ENCODE measurements at places on chromosomes 4 and X. TPM values are rescaled to one million over a fixed set of nuclear protein-coding genes. Genes with fewer than 3 reads are reported as not detected.
A peak's percentile ranks its signal among the peaks of the same experiment; 100 is the strongest.

DNA sequence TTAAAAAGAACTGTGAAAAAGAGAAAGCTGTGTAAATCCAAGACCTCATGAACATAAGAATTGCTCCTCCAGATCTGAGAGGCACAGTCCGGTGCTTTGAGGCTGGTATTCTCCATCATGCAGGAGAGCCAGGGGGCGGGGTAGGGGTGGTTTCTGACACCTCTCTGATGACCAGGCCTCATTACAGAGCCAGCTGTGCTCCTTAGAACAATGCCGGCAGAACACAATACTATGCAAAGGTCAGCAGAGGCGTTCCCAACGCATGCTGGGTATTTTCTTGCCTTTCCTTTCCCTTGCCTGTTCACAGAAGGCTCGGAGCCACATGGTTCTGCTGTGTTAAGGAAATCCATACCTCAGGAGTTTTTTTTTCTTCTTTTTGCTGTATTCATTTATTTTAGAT lies 91.2 kb upstream of the SOD3 start:
- H3K27ac ChIP-seq: no peak overlapping the region
- no peak for DNase-seq
- H3K36me3 ChIP-seq: no peaks in the 10 kb centered on the region
- no peaks in the 10 kb centered on the region for H3K4me1 ChIP-seq
- no peaks in the 10 kb centered on the region for H3K27me3 ChIP-seq

SSX4 gene
- not detected for total RNA-seq

KCNIP4 gene
- total RNA-seq: not detected

MGAT4D gene
- total RNA-seq: 0.43 TPM

DNA sequence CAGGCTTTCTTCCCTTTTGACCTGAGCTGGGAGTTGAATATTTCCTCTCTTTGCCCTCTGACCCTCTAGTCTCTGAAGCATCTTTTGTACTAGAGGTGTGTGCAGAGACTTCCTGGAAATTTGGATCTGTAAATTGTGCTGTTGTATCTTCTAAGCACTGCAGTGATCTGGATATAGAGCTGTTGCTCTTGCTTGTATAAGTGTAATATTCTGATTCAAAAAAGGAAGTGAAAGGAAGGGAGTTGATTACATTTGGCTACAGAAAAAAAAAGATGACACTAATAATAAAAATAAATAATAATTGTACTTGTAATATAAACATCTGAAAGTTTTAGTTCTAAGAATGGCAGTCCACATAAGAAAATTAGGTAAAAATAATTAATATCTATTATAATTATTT lies 33.0 kb downstream of the FRG1 start:
- H3K4me1 ChIP-seq: no peaks in the 10 kb centered on the region
- no peaks in the 10 kb centered on the region for H3K27me3 ChIP-seq
- DNase-seq: no peak
- H3K27ac ChIP-seq: no peak overlapping the region

DNA sequence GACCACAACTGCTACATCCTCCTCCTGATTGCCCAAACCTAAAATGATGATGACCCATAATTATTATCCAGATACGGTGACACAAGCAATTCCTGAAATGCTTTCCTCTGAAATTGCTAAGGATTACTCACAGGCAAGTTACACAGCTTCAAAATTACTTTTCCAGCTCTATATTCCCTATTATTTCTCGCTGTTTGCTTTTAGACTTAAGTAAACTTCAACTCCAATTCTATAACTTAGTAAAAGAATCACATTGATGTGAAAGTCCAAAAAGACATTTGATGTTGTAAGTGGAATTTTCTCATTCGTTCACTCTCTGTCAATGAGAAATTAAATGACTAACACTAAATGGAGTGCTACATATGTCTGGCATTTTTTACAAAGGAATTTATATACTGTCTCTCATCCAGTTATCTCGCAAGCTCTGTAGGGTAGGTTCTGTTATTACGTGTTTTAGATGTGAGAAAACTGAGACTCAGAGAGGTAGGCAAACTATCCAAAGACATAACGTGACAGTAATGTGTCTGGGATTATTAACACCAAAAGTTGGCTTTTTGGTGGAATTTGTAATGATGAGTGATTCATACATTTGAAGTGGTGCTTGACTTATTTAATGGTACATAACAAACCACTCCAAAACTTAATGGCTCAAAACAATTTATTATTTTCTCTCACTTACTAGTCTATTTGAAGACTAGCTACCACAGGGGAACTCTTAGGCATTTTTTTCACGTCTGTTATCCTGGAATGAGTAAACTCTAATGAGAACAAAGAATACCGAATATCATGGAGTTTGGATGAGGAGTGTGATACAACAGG lies 31.5 kb downstream of the PALLD start:
- no peaks in the 10 kb centered on the region for H3K36me3 ChIP-seq
- no peak overlapping the region for H3K27ac ChIP-seq
- H3K4me3 ChIP-seq: no peak overlapping the region
- H3K27me3 ChIP-seq: no peaks in the 10 kb centered on the region
- H3K4me1 ChIP-seq: no peaks in the 10 kb centered on the region

CHM gene
- total RNA-seq: 10.6 TPM

ATP7A gene
- total RNA-seq: 5.2 TPM

DUSP9 gene
- total RNA-seq: 0.28 TPM

DNA sequence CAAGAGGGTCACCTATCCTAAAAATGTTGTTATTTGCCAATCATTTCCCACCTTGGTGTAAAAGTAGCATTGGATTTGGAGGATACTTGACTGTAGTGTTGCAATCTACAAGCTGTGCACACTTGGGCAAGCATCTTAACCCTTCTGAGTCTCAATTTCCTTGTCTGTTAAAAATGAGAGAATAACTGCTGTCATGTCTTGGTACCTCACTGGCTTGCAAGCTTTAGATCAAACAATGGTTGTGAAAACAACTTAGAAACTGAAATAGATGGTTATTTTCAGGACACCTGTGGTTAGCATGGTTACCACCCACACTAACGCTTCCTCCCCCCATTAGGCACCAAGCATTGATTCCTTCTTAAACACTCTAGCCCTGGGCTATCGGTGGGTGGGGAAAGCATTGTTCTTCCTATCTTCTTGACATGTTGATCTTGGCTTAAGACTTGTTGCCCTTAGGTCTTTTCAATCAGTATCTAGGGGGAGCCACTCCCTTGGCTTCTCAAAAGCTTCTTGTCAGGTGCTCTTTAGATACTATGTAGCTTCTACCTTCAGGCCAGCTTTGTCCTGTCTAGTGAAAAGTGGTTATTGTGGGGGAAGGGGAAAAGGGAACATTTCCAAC lies 10.6 kb upstream of the AMOT start:
- H3K4me1 ChIP-seq: no peaks in the 10 kb centered on the region
- no peaks in the 10 kb centered on the region for H3K36me3 ChIP-seq
- DNase-seq: no peak
- H3K4me3 ChIP-seq: no peak overlapping the region

DNA sequence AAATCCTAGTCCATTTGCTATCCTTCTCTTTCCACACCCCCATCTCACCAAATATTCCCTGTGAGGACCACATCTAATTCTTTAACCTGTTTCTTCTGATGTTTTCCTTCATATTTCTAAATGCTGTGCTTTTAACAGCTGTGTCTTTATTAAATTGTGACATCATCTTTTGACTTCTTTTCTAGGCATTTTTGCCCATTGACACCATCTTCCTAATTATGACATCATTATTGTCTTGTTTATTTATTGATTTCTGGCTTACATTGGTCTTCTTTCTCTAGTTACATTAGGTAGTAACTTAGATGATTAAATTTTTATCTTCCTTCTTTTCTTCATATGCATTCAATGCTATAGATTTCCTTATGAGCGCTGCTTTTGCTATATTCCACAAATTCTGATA lies 175.8 kb upstream of the PDE5A start:
- no peak overlapping the region for H3K27ac ChIP-seq
- no peak for DNase-seq
- H3K4me1 ChIP-seq: no peaks in the 10 kb centered on the region
- H3K36me3 ChIP-seq: no peaks in the 10 kb centered on the region
- no peaks in the 10 kb centered on the region for H3K27me3 ChIP-seq
- no peak overlapping the region for H3K4me3 ChIP-seq

GRCh38 chr4:109752525-109752924 lies 22.7 kb upstream of the PLA2G12A start:
- no peak overlapping the region for H3K27ac ChIP-seq
- peaks cover 7% of the 10 kb centered on the region for H3K4me1 ChIP-seq
- no peaks in the 10 kb centered on the region for H3K36me3 ChIP-seq
- no peak overlapping the region for H3K4me3 ChIP-seq

GRCh38 chr4:77582711-77583110 lies 22.9 kb upstream of the CXCL13 start:
- no peaks in the 10 kb centered on the region for H3K4me1 ChIP-seq
- H3K27ac ChIP-seq: no peak overlapping the region
- DNase-seq: no peak
- no peaks in the 10 kb centered on the region for H3K27me3 ChIP-seq

CENPI gene
- total RNA-seq: 0.16 TPM

- DNase-seq: no peak
- no peaks in the 10 kb centered on the region for H3K36me3 ChIP-seq
- H3K4me3 ChIP-seq: no peak overlapping the region
- no peaks in the 10 kb centered on the region for H3K27me3 ChIP-seq
Observed at GRCh38 chr4:104901438-104901837, 245.2 kb upstream of the TET2 start.

GRCh38 chr4:139175646-139176301 lies 1.2 kb downstream of the ELF2 start:
- H3K4me1 ChIP-seq: peaks cover 16% of the 10 kb centered on the region
- peak overlapping the region; percentile 97 for H3K4me3 ChIP-seq
- H3K36me3 ChIP-seq: no peaks in the 10 kb centered on the region
- no peak for DNase-seq
- H3K27me3 ChIP-seq: no peaks in the 10 kb centered on the region

GRCh38 chr4:53199356-53199755 lies 166.5 kb downstream of the SCFD2 start:
- H3K4me3 ChIP-seq: no peak overlapping the region
- no peaks in the 10 kb centered on the region for H3K4me1 ChIP-seq
- no peak overlapping the region for H3K27ac ChIP-seq
- H3K36me3 ChIP-seq: no peaks in the 10 kb centered on the region

DNA sequence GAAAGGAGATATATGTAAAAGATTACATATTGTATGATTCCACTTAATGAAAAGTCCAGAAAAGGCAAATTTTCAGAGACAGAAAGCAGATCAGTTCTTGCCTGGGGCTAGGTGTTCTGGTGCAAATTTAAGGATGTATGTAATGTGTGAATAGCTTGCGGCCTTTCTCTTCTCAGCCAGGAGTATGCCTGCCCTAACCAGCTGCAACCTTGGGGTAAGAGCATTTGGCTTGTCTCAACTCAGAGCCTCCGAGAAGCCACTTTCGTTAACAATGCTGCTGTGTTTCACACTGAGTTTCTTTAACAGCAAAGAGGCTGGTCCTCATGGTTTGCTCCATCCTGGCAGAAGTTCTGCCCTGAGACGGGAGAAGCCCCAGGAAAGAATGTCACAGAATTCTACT lies 102.7 kb downstream of the SPCS3 start:
- no peak for DNase-seq
- no peak overlapping the region for H3K27ac ChIP-seq
- no peaks in the 10 kb centered on the region for H3K27me3 ChIP-seq
- no peaks in the 10 kb centered on the region for H3K4me1 ChIP-seq
- no peak overlapping the region for H3K4me3 ChIP-seq
- H3K36me3 ChIP-seq: no peaks in the 10 kb centered on the region

VSIG4 gene
- 2.5 TPM for total RNA-seq

KDM5C gene
- 52.0 TPM for total RNA-seq

PLK4 gene
- total RNA-seq: 0.79 TPM

GRCh38 chr4:102715057-102715456 lies 45.7 kb downstream of the MANBA start:
- H3K27me3 ChIP-seq: no peaks in the 10 kb centered on the region
- no peak for DNase-seq
- H3K27ac ChIP-seq: no peak overlapping the region
- H3K36me3 ChIP-seq: no peaks in the 10 kb centered on the region
- no peak overlapping the region for H3K4me3 ChIP-seq

ZNF674 gene
- 2.5 TPM for total RNA-seq

- DNase-seq: no peak
- H3K27me3 ChIP-seq: no peaks in the 10 kb centered on the region
- no peak overlapping the region for H3K4me3 ChIP-seq
Observed at GRCh38 chr4:20868108-20868507, 167.8 kb downstream of the PACRGL start.

- DNase-seq: no peak
- no peaks in the 10 kb centered on the region for H3K27me3 ChIP-seq
- peaks cover 5% of the 10 kb centered on the region for H3K4me1 ChIP-seq
- no peaks in the 10 kb centered on the region for H3K36me3 ChIP-seq
- H3K27ac ChIP-seq: no peak overlapping the region
Observed at GRCh38 chr4:156294577-156294976, 340.9 kb upstream of the CTSO start.

DNA sequence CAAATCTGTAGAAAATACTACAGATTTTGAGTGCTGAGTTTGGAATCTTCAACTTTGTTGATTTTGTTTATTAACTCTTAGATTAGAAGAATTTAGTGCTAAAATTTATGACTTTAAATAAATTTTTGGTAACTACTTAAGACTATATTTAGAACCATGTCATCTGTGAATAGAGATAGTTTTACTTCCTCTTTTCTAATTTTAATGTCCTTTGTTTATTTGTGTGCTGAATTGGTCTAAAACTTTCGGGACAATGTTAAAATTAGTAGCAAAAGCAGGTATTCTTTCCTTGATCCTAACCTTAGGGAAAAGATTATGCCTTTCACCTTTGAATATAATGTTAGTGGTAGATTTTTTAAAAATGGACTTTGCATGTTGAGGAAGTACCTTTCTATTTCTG lies 119.7 kb upstream of the CXorf51A start:
- no peak for DNase-seq
- H3K27me3 ChIP-seq: no peaks in the 10 kb centered on the region
- H3K27ac ChIP-seq: no peak overlapping the region
- H3K36me3 ChIP-seq: no peaks in the 10 kb centered on the region
- H3K4me3 ChIP-seq: no peak overlapping the region

- H3K36me3 ChIP-seq: no peaks in the 10 kb centered on the region
- peaks cover 6% of the 10 kb centered on the region for H3K4me1 ChIP-seq
- no peak overlapping the region for H3K4me3 ChIP-seq
- H3K27me3 ChIP-seq: no peaks in the 10 kb centered on the region
- H3K27ac ChIP-seq: no peak overlapping the region
- DNase-seq: no peak
Observed at GRCh38 chr4:101831816-101832215, 41.3 kb downstream of the BANK1 start.

DNA sequence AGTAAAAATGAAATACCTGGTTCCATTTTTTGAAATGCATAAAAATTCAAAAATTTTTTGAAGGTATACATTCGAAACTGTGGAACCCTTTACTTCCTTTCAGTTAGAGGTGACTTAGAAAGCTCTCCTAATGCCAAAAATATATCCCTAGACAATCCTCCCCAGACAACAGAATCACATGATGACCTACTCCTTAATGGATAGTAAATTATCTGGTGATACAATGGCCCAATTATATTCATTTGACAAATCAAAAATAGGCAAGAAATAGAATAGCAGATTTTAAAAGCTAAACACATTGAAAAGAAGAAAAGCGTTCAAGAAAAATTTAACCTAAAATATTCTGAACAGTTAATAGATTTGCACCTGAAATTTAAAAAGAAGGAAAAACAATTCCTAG lies 3.5 kb upstream of the UGT2A2 start:
- no peaks in the 10 kb centered on the region for H3K27me3 ChIP-seq
- no peak overlapping the region for H3K4me3 ChIP-seq
- DNase-seq: no peak
- H3K4me1 ChIP-seq: no peaks in the 10 kb centered on the region
- no peak overlapping the region for H3K27ac ChIP-seq

GRCh38 chr4:8653326-8654000 lies 60.9 kb downstream of the CPZ start:
- no peak for DNase-seq
- H3K4me3 ChIP-seq: no peak overlapping the region
- no peak overlapping the region for H3K27ac ChIP-seq
- no peaks in the 10 kb centered on the region for H3K27me3 ChIP-seq
- H3K36me3 ChIP-seq: no peaks in the 10 kb centered on the region

RHOXF1 gene
- not detected for total RNA-seq

All from pancreas (tissue), 10 donors.